Stimulated activated naive CD4-positive, alpha-beta T cell (primary cell): ENCODE measurements at places on chromosomes 1 and 21.

DNA sequence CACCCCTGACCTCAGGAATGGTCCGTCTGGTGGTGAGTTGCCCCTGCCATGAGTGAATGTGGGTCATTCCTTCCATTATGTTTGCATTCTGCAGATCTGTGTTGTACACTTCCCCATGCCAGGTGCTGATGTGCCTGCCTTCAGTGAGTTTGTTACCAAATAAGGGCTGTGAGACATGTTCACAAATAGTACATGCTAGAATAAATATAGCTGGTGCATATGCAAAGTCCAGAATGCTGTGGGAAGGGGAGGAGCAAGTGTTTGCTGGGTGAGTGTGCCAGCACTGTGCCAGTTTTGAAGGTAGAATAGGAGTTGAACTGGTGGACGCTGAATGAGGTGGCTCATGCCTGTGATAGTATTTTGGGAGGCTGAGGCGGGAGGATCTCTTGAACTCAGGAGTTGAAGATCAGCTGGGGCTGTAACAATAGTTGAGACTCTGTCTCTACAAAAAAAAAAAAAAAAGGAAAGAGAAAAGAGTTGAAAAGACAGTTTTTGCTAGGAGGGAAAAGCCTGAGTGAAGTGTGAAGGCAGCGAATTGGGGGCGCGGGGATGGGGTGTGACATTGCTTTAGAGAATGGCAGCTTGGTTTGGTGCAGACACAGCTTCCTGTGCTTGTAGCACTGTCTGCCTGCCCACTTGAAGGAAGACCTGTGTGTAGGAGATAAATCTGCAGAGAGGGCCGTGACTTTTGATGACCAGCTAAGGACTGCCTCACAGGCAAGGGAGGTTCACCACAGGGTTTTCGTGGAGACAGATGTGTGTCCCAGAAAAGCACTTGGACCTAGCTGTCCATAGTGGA is 61.1 kb downstream of the LGR6 start:
- no peak for DNase-seq

GRCh38 chr1:41559331-41559730 is 74.8 kb upstream of the EDN2 start:
- no peak for DNase-seq

GRCh38 chr1:201480231-201481003 is 11.4 kb upstream of the PHLDA3 start:
- DNase-seq: peak; percentile 8

GRCh38 chr21:44024887-44025353 is 12.8 kb downstream of the TRAPPC10 start:
- no peak for DNase-seq

- DNase-seq: no peak
These were observed 684 bp downstream of the LTN1 start for GRCh38 chr21:28991861-28992525.

DNA sequence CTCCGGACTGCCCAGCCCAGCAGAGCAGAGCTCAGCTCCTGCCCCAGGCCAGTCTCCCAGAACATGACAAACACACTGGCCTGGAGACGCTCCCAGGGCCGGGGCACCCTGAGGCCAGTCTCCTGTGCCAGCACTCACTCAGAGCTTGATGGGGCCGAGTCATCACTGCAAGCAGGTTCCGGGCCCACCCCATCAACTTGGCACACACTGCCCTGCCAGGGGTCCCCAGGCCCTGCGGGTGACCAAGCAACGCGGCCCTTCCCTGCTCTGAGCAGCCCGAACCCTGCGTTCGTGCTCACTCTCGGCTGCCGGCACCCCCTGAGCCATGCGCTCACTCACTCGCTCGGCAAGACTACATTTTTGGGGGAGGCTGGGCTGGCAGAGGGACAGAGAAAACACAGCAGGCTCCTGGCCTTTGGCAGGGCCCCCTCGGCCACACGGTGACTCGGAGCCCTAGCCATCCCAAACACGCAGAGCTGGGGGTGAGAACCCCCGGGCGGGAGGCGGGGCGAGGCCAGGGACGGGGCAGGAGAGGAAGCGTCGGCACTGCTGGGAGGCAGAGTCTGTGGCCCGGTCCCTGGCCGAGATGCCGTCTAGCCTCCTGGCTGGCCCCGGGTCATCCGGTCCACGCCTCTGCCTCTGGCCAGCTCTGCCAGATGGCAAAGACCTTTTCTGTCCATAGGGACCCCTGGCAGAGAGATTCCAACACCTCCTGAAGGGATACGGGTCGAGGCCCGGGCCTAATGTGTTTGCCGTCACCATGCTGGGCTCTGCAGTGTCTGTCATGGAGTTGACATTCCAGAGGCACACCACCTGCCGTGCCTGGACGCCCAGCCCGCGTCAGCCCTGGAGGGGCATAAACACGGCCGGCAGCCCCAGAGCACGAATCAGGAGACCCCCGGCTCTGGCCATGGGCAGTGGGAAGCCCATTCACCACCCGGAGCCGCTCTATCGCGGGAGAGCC is 68.0 kb downstream of the MEGF6 start:
- no peak for DNase-seq

- no peak for DNase-seq
These were observed 55.6 kb upstream of the FBXO28 start for GRCh38 chr1:224058303-224058702.

GRCh38 chr1:67677930-67678329 is 7.1 kb upstream of the GADD45A start:
- DNase-seq: no peak

- no peak for DNase-seq
These were observed 34.8 kb downstream of the KPNA6 start for GRCh38 chr1:32142446-32143301.

DNA sequence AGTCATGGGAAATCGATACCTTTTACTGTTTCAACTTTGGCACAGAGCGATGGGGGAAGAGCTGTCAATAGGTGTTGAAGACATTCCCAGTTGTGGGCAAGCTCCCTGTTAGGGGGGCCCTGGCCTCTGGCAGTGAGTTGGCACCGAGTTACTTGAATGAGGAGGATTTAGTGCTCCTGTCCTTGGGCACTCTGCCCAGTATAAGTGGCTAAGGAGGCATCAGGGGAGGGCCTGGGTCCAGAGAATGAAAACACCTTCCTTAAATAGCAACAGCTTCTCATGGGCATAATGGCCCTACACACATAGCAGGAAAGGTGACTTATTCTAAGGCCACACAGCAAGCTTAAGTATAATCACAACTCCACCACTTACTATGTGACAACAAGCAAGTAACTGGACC is 664.4 kb downstream of the PTPRU start:
- no peak for DNase-seq

- DNase-seq: no peak
These were observed 16.8 kb upstream of the PTPRC start for GRCh38 chr1:198622001-198622400.

DNA sequence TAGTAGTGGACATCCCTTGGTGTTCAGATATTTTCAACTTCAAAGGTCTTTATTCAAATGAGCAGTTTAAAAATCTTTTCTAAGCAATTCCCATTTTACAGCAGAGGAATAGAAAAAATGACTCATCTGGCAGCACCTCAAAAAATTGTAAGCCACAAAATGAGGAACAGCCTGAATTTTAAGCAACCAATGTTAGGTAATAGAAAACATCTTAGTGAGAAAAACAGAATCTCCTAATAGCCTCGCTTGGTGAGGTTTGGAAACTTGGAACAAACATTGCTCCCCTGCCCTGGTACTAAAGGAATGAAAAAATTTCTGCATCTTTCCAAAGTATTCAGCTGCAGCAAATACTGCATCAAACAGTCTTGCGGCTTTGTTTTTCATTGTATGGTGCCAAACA is 264.4 kb downstream of the NTNG1 start:
- DNase-seq: no peak

DNA sequence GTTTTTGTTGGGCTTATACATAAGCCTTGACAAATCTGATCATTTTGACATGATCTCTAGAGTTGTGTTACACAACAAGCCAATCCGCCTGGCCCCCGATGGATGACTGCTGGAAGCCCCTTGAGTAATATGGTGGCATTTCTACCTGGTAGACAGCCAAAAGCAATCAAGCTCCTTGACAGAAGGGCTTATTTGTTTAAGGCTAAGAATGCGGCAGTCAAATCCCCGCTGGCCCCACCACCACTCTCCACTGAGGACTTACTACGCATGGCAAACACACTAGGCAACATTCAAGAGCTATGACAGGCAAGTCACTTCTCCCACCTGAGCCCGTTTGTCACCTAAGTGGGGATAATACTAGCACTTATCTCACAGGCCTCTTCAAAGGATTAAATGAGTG is 33.4 kb upstream of the C1orf198 start:
- DNase-seq: no peak

DNA sequence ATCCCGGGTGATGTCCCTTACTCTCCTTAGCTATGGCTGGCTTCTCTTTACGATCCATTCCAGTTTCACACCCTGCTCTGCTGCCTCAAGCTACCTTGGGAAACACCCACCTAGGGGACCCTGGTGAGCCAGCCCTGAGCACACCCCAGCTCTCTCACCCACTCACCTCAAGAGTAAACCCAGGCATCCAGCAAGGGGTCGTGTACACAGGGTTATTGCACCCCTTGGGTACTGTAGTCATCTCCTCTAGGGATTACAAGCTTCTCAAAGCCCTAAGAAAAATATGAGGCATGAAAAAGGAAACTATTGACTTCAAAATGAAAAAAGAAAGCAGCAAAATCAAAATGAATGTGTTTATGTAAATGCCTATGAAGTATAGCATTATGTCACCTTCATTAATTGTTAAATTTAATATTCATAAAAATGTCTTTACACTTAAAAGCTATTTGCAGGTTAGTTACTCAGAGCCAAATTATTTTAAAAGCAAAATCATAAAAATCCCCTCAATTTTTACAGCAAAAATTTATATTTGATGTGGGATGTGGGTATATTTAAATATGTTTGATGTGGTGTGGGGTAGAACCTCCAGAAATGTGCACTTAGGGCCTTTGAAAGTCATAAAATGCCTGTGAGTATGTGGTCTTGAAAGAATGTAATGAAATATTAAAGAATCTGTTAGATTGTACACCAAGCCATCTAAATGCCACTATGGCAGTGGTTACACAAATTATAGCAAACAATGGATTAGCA is 190.3 kb downstream of the C1orf94 start:
- DNase-seq: no peak

- DNase-seq: no peak
These were observed 46.1 kb upstream of the MTF2 start for GRCh38 chr1:93033029-93033428.

DNA sequence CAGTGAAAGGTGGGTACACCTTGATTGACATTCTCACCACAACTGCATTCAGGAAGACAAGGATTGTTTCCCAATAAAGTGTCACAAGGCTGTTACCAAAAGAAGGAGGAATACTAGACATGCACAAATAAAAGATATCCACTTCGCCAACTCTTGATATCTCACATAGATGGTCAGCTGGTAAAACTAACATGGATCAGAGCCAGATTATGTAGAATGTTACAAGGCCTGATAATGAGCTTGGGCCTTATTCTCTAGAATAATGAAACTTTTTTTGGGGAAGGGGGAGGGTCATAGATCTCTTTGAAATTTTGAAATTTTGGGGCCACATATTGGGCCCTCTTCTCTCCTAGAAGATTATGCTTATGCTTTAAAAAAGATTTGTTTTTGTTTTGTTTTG is 24.9 kb downstream of the RAP1A start:
- DNase-seq: no peak

GRCh38 chr1:63775418-63776127 is 1.8 kb downstream of the ROR1 start:
- DNase-seq: no peak

GRCh38 chr21:33063907-33064622 is 5.9 kb upstream of the OLIG1 start:
- no peak for DNase-seq

- DNase-seq: no peak
These were observed 239.3 kb downstream of the NPHP4 start for GRCh38 chr1:5752746-5753548.

DNA sequence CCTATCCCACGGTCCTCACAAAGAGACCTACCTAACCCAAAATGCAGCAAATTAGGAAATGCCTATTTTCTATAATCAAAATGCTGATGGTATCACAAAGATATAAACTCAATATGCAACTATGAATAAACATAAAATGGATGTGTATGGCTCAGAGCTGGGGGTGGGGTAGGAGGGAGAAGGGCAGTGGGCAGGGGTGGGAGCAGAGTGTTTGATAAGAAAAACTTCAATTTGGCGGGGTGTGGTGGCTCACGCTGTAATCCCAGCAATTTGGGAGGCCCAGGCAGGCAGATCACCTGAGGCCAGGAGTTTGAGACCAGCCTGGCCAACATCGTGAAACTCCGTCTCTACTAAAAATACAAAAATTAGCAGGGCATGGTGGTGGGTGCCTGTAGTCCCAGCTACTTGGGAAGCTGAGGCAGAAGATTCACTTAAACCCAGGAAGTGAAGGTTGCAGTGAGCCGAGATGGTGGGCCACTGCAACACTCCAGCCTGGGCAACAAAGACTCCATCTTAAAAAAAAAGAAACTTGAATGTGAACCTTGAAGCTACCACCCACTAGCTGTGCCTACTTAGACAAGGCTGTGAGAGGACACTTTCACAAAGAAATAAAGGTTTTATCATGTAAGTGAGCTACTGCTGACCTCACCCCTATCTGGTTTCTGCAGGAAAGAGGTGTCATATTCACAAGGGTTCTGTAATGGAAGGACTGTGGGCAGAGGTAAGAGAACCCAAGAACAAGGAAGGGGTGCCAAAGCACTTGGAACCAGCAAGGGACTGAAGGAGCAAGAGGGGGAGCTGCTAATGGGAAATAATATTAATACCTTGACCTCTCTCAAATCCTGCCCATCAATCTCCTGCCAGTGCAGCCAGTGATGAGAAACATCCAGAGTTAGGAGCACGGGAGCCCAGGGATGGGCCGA is 53.0 kb downstream of the HLCS start:
- DNase-seq: no peak

GRCh38 chr1:76279101-76279748 is 204.7 kb downstream of the ST6GALNAC3 start:
- no peak for DNase-seq

DNA sequence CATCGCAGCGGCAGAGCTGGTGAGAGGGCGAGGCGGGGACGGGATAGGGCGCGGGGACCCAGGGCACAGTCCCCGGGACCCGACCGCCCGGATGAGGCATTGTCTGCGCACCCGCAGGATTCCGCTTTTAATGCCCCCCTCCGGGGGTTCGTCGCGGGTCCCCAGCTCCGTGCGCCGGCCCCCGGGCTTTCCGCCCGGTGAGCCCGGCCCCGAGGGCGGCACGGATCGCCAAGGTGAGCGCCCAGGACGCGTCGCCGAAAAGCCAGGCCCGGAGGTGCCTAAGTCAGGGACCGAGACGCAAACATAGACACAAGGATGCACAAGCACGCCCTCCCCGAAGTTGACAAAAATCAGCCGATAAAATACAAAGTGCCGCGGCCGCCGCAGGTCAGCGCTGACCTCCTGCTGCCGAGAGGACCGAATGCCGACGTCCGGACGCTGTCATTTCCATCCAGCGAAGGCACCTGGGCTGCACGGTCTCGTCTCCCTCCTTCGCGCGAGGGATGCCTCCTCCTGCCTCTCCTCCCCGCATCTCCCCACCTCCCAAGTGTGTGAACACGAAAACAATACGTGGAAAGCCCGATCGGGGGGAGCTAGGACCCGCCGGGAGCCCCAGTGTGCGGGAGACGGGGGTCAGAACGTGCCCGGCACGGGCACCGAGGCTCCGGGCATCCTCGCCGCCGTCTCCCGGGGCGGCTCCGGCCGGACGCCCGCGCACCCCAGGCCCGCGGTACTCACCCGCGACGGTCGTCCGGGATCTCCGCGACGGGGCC is 101.1 kb upstream of the SOD1 start:
- DNase-seq: peak; percentile 1
